ENCODE measurements at places on chromosomes 16 and 17.
A peak's percentile ranks its signal among the peaks of the same experiment; 100 is the strongest.

DNA sequence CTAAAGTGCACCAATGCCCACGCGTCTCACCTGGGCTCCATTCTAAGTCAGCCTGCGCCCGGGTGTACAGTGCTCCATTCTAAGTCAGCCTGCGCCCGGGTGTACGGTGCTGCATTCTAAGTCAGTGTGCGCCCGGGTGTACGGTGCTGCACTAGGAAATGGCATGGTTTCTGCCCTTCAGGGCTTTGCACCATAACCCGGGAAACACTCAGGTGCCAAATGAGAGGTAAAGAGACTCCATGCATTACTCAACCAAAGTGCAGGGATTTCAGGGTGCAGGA is 29.2 kb upstream of the FASN start:
- DNase-seq = no peak

DNA sequence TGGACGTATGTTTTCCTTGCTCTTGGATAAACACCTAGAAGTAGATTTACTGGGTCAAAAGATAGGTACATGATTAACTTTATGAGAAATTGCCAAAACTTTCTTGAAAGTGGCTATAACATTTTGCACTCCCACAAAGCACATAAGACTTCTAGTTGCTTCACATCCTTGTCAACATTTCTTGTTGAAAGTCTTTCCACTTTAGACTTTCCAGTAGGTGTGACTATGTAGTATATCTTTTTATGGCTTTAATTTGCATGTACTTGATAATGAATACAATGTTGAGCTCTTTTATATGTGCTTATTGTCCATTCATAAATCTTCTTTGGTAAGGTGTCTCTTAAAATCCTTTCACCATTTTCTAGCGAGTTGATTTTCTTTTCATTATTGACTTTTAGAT is 241.2 kb upstream of the RPL38 start:
- no peak for DNase-seq

GRCh38 chr17:81980707-81981343 is 3.4 kb downstream of the ASPSCR1 start:
- DNase-seq = no peak

DNA sequence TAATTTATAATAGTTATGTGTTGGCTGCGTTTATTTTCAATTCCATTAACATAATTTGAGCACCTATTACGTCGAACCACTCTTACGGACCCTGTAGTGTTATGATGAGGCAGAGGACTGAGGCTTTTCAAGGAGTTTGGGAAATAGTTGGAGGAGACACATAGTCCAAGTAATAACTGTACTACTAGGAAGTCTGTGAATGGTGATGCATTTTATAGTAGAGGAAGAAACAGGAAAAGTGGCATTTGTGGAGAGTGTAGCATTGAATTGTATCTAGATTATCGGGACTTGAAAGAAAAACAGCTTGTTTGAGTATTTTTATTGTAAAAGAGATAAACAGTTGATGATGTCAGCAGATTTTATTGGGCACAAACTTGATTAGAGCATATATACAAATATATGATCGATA is 1.7 kb downstream of the NFATC3 start:
- DNase-seq = no peak

GRCh38 chr17:50347894-50348291 is 2.0 kb downstream of the XYLT2 start:
- DNase-seq = no peak

DNA sequence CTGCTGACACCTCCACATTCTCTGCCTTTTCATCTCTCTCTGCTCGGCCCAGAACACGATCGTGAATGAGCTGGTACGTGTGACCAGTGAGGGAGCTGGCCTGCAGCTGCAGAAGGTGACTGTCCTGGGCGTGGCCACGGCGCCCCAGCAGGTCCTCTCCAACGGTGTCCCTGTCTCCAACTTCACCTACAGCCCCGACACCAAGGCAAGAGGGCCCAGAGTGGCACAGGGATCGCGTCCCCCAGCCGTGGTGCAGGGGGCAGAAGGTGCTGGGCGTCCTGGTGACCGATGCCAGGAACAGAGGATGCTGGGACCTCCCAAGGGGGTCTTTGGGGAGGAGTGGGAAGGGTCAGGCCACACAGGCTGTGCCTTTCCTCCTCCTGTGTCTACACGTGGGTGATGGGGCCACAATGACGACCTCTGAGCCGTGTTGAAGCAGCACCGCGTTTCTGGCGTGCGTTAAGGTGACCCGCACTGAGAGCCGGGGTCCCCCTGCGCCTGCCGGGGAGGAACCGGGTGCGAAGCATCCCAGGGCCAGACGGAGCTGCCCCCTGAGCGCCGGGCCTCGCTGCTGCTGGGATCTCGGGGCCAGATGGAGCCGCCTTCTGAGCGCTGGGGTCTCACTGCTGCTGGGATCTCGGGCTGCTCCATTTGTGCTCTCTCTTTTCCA is 17.4 kb downstream of the GAA start:
- DNase-seq = no peak

DNA sequence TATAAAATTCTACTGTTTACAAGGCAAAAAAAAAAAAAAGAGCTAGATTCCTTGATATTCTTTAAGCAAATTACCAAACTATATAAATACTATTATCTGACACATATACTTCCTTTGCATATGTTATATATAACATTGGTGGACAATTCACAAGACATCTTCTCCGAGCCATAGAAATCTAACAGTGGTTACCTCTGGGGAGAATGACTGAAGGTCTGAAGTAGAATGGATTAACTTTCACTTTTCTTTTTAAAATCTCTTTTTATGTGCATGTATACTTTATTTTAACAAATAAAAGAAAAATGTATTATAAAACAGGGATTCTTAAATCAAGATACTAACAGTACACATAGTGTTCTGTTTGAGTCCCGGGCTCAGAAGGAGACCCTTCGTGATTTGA is 131.0 kb downstream of the MRTFB start:
- no peak for DNase-seq

DNA sequence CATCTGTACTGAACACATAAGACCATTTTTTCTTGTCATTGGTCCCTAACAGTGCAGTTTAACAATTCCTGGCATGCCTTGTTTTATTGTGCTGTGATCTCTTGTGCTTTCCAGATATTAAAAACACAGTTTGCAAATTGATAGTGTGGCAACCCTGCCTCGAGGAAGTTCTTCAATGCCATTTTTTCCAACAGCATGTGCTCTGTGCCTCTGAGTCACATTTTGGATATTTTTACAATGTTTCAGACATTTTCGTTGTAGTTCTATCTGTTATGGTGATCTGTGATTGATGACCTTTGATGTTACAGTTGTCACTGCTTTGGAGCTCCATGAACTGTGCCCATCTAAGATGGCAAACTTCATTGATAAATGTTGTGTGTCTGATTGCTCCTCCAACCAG is 66.2 kb downstream of the GOSR1 start:
- no peak for DNase-seq

GRCh38 chr16:60674241-60674640 is 1362.0 kb downstream of the CDH8 start:
- no peak for DNase-seq

- DNase-seq = no peak
Observed at GRCh38 chr16:48426244-48427141, 41.3 kb upstream of the SIAH1 start.

DNA sequence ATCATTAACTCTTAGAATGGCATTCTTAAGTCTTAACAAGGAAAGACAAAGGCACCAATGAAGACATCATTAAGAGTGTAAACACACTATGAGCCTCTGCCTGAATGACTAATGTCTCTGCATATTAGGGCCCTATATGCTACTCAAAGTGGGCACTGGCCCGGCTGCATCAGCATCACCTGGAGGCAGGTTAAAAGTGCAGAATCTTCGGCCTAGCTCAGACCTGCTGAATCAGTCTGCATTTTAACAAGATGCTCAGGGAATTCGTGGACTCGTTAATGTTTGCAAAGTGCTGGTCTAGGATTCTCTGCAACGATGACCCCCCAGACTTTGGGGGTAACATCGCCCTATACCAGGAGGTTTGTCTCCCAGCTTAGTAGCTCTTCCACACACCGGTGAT is 6.7 kb downstream of the MPP3 start:
- DNase-seq = no peak

GRCh38 chr16:89884041-89884421 is 10.6 kb downstream of the TCF25 start:
- no peak for DNase-seq

DNA sequence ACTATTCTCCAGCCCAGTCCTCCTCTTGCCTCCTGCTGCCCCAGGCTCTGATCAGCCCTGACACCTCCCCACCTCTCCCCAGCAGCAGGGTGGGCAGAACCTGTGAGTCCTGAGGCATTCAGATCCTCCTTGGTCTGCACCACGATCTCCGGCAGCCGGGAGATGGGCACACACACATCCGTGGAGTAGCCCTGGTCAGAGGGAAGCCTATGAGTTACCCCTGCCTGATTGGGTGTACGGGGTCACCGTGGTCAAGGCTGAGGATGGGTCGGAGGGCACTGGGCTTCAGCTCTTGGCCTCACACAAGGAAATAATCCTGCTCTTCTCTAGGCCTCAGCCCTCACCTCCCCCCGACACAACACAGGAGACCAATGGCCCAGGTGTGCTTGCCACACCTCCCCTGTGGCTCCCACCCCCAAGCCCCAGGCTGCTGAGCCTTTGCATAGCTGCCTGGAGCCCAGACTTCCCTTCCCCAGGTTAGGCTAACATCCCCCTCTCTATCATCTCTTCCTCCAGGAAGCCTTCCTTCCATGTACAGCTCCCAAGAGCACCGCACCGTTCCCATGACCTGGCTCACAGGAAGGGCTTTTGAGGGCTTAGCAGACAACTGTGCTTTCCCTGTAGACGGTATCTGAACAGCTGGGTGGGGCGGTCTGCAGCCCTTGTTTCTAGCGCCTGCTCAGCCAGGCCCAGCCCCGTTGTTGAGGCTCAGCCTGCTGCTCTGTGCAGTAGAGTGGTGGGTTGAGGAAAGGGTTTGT is 3.7 kb downstream of the LDHD start:
- no peak for DNase-seq

- DNase-seq = no peak
Observed at GRCh38 chr17:44907729-44908470, 7.4 kb downstream of the GFAP start.

GRCh38 chr16:87922250-87922871 is 14.0 kb downstream of the CA5A start:
- no peak for DNase-seq

DNA sequence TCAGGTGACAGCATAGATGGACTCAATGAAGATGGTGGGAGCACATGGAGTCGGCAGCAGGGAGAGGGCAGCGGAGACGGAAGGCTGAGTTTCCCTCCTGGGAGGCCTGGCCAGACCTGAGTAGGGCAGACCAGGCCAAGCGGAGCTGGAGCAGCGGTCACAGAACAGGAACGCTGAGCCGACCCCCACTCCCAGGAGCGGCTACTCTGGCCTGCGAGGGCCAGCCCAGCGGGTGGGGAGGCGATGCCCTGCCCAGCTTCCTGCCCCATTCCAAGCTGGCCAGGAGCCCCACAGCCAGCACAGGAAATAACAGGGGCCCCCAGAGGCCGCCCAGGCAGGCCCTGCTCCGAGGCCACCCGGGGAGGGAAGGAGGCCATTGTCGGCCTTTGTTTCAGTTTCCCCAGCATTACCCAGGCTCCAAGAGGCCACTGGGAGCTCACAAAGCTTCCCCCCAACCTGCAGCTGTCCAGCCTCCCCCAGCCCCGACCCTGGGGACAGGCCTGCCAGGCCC is 79.8 kb downstream of the ZNF423 start:
- no peak for DNase-seq

GRCh38 chr17:37830151-37830993 is 85.5 kb upstream of the HNF1B start:
- no peak for DNase-seq

- DNase-seq = no peak
Observed at GRCh38 chr17:16516594-16517051, 24.6 kb upstream of the LRRC75A start.

- no peak for DNase-seq
Observed at GRCh38 chr17:31757097-31757496, 101.9 kb downstream of the COPRS start.

GRCh38 chr17:17681744-17682292 is 560 bp downstream of the RAI1 start:
- no peak for DNase-seq

DNA sequence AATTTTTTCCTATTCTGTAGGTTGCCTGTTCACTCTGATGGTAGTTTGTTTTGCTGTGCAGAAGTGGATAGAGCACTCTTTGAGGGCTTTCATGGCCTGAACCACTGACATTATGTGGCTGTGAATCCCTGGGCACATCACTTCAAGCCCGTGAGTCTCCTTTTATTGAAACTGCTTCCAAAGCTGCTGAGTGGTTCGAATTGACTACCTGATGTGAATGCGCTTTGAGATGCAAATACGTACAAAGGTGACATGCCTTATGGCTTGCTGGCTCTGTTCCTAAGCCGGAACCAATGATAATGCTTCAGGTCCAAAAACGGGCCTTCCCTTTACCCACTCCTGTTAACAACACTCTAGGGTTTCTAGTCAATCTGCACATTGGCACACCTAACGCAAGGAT is 34.3 kb downstream of the ASPA start:
- no peak for DNase-seq

GRCh38 chr17:68004201-68004600 is 7.9 kb upstream of the C17orf58 start:
- DNase-seq = no peak

- no peak for DNase-seq
Observed at GRCh38 chr17:55236316-55236715, 28.4 kb upstream of the HLF start.

GRCh38 chr17:6648181-6648580 is 3.2 kb downstream of the MED31 start:
- no peak for DNase-seq

DNA sequence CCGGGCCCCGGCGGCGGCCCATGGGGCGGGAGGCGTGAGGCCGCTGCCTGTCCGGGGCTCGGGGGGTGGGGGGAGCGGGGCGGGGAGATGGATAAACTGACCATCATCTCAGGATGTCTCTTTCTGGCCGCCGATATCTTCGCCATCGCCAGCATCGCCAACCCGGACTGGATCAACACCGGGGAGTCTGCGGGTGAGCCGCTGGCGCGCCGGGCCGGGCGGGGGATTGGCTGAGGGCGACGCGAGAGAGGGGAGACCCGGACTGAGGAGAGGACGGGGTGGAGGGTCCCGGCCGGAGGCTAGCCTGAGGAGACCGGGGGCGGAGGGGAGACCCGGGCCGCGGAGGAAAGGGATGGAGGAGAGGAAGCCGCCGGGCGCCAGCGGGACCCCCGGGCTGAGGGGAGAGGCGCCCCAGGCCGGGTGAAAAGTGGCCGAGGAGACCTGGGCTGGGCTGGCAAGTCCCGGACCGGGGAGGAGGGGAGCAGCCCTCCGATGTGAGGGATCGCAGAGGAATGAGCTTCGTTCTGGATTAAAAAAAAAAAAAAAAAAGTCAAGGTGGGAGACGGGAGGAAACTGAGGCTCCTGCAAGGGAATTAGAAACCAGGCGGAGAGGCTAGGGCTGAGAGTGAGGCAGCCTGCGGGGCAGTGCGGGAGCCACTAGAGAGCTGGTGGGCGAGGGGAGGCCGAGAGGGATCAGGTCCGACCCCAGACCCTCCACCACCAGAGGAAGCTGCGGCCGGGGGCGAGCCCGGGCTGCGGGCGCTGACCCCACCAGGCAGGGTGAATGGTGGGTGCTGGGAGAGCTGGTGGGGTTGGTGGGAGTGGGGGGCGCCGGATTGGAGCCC is 526 bp downstream of the MOSMO start:
- DNase-seq = peak; percentile 3
